ENCODE measurements at places on chromosomes 2 and 18.
A peak's percentile ranks its signal among the peaks of the same experiment; 100 is the strongest.

DNA sequence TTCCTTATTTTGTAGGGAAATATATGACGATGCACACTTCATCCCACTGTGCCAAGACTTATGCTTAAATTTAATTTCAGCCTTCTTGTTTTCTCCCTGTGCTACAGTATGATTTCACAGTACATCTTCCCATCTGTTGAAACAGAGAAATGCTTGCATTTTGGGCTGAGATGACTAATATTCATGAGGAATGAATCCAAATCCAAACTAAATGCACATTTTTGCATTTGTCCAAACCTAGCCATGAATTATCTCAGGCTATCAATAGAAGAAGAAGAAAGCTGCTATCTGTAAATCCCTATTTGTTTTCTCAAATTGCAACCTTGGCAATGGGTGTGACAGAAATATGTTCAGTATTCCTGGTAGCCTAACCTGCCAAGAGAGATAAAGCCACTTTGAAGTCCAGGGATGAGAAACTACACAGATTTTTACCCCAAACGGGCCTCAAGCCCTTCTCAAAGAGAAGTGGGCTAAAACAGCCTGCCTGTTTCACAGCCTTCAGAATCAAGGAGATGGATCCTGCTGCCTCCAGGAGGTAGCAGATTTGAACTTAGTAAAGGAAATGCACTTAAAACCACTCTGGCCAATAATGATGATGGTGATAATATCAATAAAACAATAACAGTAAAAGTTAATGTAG lies 306.9 kb upstream of the NT5C1B start:
- DNase-seq = no peak

GRCh38 chr2:109128048-109128615 lies 873 bp upstream of the SH3RF3 start:
- peak; percentile 60 for DNase-seq

GRCh38 chr18:32595832-32596231 lies 125.2 kb upstream of the GAREM1 start:
- no peak for DNase-seq

GRCh38 chr2:6186332-6187151 lies 494.4 kb downstream of the SOX11 start:
- no peak for DNase-seq

DNA sequence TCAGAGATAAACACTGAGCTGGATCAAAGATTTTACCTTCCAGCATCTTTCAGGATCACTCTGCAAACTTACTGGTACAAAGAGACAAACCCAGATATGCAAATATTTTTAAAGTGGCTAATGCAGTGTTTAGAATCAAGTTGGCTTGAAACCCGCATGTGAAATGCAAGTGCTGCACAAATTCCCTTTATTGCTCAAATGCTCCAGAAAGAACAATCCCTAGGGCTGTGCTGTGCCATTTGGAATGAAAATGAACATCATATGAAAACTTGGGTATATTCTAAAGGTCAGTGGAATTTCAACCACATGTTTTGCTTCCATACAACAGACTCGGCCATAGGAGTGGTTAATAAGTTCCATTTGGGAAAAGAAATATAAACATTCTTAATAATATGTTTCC lies 139.1 kb downstream of the VWC2L start:
- no peak for DNase-seq

DNA sequence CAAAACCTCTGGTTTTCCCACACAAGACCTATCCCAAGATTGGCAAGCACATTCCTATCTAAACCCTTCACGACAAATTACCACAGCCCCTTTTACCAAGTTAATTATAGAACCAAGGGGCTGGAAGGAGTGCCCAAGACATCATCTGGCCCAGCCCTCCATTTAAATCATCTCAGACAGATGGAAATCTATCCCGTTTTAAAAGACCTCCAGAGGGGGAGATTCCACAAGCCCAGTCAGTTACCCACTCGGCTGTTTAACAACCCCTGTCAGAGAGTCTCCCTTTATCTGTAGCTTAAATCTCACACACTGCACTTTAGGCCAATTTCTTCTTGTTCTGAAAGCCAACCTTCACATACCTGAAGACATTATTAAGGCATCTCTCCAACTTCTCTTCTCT lies 179.1 kb upstream of the MEIS1 start:
- no peak for DNase-seq

DNA sequence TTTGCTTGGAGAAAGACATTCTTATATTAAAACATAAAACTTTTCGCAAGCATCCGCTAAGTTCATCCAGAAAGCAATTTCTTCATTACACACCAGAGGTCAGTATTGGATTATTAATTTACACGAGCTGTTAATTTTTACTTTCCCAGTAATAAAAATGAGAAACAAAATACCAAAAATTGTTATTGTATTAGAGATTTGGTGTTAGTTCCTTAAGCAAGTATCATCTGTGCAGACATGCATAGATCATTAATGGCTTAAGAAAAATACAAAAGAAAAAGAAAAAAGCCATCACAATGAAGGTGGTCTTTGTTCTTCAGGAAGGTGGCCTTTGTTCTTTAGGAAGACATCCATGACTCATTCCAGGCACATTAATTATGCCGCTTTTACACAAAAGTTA lies 53.6 kb upstream of the HNMT start:
- no peak for DNase-seq

- no peak for DNase-seq
Observed at GRCh38 chr2:113182471-113183260, 8.9 kb downstream of the PSD4 start.

DNA sequence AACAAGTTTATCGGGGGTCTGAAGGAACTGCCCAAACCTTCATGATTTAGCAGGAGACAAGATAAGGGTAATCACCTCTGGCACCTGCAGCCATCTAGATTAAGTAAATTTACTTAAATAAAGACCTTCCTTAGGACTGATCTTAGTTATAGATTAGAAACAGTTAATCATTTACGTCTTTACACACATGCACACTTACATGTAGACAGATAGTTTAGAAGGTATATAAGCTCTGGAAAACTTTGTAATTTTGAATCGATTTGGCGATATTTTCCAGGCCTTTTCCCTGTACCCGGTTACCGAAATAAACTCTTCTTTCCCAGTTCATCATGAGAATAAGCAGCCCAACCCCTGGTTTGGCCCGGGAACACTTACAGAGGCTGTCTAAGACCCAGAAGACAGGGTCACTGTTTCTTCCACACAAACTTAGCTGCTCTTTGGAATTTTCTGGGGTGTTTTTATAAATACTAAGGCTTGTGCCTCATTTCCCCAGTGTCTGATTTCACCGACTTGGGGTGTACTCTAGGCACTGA lies 560 bp upstream of the SKA1 start:
- DNase-seq = no peak

- no peak for DNase-seq
Observed at GRCh38 chr2:191638079-191638801, 39.7 kb upstream of the NABP1 start.

GRCh38 chr2:239746559-239747246 lies 278.4 kb downstream of the NDUFA10 start:
- DNase-seq = no peak

DNA sequence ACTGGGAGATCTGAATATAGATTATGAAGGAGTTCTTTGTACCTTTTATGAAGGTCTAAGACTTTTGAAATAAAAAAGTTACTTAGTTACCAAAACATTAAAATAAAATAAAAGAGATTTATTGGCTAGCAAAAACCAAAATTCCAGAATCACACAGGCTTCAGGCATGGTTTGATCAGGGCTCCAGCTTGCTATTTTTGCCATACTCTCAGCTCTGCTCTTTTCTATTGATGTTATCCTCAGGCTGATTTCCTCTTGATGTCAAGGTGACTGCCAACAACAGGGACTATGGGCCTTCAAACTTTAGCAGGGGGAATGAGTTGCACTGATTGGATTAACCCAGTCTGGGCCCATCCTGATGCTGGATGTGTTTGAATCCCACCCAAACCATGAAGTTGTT lies 174.1 kb downstream of the TFCP2L1 start:
- DNase-seq = no peak

DNA sequence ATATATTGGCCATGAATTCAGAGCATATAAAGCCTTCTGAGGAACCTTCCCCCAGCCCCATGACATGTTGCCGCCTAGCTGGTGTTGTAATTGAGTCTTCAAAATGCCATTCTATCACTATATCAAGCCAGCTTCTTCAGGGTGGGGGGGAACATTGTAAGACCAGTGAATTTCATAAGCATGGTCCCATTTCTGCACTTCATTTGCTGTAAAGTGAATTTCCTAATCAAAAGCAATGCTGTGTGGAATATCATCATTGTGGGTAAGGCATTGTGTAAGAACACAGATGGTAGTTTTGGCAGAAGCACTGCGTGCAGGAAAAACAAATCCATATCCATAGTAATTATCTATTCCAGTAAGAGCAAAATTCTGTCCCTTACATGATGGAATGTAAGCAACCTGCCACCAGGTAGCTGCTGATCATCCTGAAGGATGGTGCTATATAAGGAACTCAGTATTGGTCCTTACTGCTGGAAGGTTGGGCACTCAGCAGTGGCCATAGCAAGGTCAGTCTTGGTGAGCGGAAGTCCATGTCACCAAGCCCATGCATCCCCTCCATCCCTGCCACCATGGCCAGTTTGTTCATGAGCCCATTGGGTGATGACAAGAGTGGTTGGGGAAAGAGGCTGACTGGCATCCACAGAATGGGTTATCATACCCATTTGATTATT lies 159.4 kb downstream of the COPS8 start:
- DNase-seq = no peak

- no peak for DNase-seq
Observed at GRCh38 chr2:241890524-241891235, 21.2 kb downstream of the RTP5 start.

DNA sequence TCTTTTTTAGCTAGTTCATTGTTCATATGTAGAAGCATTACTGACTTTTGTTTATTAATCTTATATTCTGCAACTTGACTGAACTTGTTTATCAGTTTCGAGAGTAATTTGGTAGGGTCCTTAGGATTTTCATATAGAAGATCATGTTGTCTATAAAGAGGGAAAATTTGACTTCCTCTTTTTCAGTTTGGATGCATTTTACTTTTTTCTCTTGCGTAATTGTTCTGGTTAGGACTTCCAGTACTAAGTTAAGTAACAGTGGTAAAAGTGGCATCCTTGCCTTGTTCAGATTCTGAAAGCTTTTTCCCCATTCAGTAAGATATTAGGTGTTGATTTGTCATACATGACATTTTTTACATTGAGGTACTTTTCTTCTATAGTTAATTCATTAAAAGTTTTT lies 726.0 kb downstream of the KCNJ3 start:
- no peak for DNase-seq

DNA sequence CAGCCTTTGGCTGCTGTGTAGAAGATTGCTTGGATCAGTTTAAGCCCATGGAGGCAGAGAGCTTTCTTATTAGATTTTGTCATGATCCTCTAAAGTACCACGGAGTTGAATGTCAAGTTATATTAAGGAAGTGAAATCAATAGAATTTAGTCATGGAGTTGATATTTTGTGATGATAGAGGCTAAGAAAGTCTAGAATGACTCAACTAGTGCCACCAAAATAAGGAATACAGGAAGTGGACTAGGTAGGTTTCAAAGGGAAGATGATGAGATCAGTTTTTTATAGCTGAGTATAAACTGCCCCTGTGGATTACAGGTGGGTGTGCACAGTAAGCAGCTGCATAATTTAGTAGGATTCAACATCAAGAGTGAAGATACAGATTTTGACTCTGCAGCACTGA lies 25.2 kb downstream of the FBXO36 start:
- no peak for DNase-seq

DNA sequence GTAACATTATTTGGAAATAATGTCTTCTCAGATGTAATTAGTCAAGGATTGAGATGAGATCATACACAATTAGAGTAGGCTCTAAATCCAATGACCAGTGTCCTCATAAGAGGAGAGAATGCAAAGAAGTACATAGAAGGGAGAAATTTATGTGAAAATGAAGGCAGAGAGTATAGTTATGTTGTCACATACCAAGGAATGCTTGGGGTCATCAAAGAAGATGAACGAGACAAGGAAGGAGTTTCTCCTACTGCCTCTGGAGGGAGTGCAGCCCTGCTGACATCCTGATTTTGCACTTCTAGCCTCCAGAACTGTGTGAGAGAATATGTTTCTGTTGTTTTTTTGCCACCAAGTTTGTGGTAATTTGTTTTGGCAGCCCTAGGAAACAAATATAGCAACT lies 100.1 kb downstream of the GALNT13 start:
- DNase-seq = no peak

- no peak for DNase-seq
Observed at GRCh38 chr18:8795586-8796325, 90.4 kb downstream of the MTCL1 start.

- no peak for DNase-seq
Observed at GRCh38 chr2:130766037-130766436, 10.7 kb downstream of the AMER3 start.

GRCh38 chr18:30094556-30094955 lies 948.0 kb downstream of the DSC3 start:
- no peak for DNase-seq

DNA sequence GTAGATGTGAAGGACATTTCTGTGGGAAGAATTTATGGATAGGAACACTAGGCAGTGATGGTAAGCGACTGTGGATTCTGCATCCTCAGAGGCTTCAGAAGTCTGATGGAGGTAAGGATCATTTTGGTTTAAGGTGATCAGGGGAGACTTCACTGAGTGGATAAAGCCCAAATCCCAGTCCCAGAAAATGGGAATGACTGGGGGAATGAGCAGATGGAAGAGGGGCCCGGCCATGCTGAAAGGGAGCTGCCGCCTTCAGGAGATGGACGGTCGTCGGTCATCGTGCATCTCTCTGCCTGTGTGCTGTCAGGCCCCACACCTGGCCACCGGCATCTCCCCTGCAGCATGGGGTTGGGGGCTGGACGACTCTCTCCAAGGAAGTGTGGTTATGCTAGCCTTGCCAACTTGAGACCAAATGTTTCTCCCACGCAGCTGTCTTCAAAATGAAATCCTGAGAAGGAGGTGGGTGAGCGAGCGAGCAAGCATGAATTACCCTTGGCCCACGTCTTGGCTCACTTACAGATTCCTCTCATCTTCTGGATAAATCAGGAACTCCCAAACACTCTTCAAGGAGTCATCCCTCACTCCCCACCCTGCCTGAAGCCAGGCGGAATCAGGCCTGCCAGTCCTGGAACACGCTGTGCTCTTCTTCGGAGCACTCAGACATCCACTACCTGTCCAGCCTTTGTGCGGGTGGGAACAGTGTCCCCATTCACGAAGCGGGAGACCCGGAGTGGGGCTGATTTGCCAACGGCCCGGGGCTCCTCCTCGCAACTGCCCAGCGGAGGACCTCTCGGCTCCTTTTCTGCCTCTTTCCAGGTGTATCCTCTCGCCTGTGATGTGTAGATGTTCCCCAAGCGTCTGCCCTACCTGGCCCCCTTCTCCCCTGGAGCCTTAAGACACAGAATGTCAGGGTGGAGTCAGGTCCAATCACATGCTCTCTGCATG lies 85.6 kb downstream of the PRKCE start:
- no peak for DNase-seq

GRCh38 chr2:148122788-148123187 lies 101.9 kb downstream of the MBD5 start:
- DNase-seq = no peak

GRCh38 chr2:55047677-55048299 lies 2.5 kb downstream of the RTN4 start:
- DNase-seq = no peak

- DNase-seq = no peak
Observed at GRCh38 chr2:217927601-217928323, 75.0 kb downstream of the TNS1 start.
